GM04503 (cell line): ENCODE measurements at places on chromosomes 16 and 17.

GRCh38 chr17:2068031-2068518, 13.2 kb downstream of the HIC1 start:
- peak; percentile 94 for DNase-seq

DNA sequence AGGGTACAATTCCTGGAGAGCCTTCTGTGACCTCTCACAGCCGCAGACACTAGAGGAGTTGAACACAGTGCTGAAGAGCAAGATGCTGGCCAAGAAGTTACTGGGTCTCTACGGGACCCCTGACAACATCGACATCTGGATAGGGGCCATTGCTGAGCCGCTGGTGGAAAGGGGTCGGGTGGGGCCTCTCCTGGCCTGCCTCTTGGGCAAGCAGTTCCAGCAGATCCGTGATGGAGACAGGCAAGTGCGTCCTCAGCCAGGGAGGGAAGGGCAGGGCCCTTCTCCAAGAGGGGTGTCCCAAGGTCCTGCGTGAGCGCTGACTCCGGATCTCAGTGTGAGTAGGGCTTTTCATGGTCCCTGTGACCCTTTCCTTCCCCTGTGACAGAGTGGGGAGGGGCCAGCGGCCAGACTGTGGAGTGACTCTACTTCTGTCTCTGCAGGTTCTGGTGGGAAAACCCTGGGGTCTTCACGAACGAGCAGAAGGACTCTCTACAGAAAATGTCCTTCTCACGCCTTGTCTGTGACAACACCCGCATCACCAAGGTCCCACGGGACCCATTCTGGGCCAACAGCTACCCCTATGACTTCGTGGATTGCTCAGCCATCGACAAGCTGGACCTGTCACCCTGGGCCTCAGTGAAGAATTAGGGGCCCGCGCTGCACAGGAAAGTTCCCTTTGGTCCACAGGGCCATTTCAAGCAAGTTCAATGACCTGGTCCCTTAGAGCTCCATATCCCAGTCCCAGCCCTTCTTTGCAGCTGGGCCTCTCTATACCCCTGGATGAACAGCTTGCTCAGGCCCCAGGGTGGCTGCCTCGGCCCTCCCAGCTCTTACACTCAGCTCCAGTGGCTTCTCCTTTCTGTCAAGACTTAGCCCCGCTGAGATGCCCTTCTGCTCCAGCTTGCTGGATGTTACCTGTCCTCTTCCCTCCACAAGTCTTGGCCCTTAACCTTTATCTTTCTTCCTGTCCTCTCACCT, 13.1 kb downstream of the MPO start:
- DNase-seq = no peak

DNA sequence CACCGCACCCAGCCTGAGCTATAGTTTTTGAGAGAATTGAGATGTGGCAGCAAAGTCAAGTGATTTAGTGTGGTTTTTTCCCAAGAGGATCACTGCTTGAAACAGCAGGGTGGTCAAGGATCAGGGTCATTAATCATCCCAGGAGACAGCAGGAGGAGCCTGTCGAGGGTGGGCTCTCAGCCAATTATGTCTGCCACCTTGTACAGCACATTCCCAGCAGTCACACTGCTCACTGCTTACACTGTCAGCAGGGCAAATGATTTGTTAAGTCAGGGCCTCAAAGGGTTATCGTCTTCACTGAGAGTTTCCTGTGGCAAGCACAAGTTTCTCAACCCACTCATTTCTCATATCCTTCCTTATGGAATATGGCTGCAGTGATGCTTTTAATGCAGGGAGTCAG, 13.2 kb downstream of the B3GNT9 start:
- no peak for DNase-seq

DNA sequence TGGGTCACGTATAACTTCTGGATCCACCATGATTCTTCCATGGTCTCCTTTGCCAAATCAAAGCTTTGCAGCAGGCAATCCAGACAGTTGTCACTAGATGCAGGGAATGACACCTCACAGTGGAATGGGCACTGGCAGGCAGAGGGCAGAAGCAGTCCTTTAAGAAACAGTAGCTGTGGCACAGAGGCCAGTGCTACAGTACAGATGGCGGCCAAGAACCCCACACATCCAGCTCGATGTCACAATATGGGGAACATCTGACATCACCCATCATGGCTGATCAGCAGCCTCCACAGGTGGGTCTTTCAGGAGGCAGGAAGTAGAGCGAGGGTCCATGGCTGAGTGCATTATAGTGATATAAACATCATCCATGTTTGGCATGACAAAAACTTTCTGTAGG, 18.8 kb upstream of the ERN1 start:
- DNase-seq = no peak

GRCh38 chr17:32307658-32308057, 34.3 kb downstream of the C17orf75 start:
- no peak for DNase-seq

DNA sequence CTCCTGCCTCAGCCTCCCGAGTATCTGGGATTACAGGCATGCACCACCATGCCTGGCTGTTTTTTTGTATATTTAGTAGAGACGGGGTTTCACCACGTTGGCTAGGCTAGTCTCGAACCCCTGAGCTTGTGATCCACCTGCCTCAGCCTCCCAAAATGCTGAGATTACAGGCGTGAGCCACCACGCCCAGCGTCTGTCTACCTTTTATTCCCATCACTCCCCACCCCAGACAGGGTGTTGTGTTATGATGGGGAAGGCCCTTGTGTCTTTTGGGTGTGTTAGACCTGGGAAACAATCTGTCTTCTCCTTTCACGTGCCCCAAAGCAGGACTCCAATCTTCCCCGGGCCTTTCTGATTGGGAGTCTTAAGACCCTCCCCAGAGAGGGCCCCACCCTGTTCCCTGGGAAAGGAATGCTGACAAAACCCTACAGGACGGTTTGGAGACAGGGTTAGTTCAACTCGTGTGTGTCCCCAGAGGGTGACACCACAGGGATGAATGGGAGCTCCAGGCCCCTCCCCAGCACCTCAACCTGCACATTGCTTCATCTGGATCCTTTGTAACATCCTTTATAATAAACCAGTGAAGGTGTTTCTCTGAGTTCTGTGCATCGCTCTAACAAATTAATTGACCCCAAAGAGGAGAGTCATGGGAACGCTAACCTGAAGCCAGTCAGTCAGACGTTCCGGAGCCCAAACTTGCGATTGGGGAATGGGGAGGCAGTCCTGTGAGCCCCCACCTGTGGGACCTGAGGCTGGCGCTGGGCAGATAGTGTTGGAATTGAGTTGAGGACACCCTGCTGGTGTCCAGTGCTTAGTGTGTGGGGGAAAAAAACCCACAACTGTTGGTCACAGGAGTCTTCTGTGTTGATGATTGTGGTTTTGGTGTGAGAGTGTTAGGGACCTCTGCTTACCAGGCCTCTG, 3.2 kb upstream of the ELOB start:
- DNase-seq = no peak

- no peak for DNase-seq
These were observed 10.9 kb downstream of the ABCC1 start for GRCh38 chr16:15960124-15960971.

DNA sequence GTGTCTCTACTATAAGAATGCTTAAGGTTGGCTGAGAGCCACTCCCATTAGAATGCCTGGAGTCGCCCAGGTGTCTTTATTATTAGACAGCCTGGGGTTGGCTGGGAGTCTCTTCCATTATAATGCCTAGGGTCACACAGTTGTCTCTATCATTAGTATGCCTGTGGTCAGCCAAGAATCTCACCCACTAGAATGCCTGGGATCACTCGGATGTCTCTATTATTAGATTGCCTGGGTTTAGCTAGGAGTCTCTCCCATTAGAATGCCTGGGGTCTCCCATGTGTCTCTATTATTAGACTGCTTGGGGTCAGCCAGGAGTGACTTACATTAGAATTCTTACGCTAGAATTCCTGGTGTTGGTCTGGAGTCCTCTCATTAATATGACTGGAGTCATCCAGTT, 2255.3 kb downstream of the TP53TG3F start:
- DNase-seq = no peak

DNA sequence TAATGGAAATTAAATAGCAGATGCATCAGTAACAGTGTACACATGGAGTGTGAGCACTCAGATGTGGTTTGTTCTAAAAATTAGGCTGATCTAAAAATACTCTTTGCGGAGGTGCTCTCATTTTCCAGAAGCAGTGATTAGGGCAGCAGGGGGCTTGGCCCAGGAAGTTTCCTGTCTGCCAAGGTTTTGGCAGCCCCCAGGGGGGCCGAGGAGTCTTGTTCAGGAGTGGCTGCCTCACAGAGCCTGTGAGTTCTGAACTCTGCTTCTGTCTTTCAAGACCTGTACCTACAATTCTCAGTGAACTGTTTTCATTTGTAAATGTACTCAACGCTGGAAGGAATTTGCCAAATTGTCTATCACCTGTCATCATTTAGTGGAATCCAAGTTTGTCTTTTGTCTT, 388.4 kb upstream of the CDH11 start:
- DNase-seq = no peak

- no peak for DNase-seq
These were observed 46.8 kb downstream of the SOX9 start for GRCh38 chr17:72167593-72167992.

DNA sequence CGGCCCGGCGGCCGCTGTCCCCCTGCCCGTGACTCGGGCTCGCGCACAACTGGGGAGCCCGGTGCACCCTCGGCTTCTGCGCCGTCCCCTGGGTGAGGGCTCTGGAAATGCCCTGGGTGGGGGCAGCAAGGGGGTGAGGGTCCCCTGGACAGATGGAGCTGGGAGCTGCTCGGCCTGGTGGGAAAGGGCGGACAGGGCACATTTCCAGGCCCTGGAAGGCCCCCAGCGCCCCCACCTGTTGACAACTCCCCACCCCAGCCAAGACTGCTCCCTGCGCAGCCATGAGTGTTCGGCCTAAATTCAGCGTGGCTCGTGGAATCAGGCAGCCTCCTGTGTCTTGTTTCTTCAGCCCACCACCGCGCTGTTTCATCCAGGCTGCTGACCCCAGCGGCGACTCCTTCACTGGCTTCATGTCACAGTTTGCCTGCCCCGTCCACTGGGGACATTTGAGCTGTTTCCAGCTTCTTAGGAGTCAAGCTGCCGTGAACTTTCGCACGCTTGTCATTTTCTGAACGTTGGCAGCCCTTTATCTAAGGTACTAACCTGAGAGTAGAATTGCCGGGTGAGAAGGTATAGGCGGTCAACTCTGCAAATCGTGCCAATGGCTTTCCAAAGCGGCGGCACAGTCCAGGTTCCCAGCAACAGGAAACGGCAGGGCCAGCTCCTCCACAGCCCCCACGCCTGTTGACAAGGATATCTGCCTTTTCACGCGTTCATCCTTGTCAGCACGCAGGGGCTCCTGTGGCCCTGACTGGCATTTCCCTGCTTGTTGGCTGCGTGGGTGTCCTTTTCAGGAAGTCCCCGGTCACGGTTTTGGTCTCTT, 895 bp downstream of the UTS2R start:
- no peak for DNase-seq

DNA sequence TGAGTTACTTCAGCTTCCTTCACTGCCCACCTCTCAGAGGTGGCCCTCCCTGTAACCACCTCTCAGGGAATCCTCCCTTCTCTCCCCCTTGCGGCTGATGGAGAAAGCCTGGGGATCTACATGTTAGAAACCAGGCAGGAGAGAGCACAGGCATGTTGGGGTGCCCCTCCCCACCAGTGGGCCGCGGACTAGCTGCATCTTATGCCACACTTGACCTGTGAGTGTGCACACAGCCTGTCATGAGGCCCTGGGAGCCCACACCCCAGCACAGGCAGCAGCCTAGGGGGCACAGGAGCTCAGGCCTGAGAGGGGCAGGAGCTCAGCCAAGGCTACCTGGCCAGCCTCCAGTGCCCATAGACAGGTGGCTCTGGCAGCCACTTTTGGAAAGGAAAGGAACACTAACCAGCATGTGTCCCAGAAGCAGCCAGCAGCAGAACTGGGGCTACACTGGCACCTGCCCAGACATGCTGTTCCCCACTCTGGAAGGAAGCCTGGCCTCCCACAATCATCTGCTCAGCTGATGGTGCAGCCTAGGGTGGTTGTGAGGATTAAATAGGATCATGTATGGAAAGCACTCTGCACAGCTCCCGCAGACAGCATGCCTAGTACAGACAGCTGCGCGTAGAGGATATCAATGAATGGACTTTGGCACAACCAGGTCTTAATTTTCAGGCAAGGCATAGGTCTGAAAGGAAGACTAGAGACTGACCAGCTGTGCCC, 60.5 kb downstream of the TMEM132E start:
- DNase-seq = no peak

DNA sequence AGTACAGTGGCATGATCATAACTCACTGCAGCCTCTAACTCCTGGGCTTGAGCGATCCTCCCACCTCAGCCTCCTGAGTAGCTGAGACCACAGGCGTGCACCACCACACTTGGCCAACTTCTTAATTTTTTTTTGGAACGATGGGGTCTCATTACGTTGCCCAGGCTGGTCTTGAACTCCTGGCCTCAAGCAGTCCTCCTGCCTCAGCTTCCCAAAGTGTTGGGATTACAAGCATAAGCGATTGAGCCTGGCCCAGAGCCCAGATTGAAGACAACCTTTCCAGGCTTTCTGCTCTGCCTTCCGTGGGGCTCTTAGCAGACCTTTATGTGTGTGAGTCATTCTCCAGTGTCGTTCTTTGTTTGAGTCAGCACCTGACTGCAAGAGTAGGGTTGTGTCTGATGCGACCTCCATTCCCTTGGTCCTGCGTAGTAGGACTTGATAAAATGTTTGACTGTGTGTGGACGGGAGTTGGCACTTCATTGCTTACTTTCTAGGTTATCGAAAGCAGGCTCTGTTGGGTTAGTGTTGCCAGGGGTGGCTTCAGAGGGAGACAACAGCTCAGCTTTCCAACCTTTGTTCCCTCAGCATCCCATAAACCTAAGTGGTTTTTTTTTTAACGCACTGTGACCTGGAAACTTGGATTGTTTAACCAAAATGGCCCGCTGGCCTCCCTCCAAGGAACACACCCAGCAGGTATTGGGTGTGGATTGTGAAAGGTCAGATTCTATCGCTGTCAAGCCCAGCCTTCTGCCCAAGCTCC, 26.4 kb downstream of the EEF2K start:
- no peak for DNase-seq
